ENCODE measurements at places on chromosomes 6 and 20. TPM values are rescaled to one million over a fixed set of nuclear protein-coding genes. Genes with fewer than 3 reads are reported as not detected.

PLCG1 gene
- polyA plus RNA-seq: 110 TPM

SUPT3H gene
- polyA plus RNA-seq: not detected

ABHD16B gene
- not detected for polyA plus RNA-seq

BMP2 gene
- polyA plus RNA-seq: 1.9 TPM

GRCh38 chr20:61683721-61684120 is 382.0 kb downstream of the TAF4 start:
- no peak for DNase-seq

GRCh38 chr6:49519660-49520059 is 19.9 kb downstream of the GLYATL3 start:
- DNase-seq: no peak

DNA sequence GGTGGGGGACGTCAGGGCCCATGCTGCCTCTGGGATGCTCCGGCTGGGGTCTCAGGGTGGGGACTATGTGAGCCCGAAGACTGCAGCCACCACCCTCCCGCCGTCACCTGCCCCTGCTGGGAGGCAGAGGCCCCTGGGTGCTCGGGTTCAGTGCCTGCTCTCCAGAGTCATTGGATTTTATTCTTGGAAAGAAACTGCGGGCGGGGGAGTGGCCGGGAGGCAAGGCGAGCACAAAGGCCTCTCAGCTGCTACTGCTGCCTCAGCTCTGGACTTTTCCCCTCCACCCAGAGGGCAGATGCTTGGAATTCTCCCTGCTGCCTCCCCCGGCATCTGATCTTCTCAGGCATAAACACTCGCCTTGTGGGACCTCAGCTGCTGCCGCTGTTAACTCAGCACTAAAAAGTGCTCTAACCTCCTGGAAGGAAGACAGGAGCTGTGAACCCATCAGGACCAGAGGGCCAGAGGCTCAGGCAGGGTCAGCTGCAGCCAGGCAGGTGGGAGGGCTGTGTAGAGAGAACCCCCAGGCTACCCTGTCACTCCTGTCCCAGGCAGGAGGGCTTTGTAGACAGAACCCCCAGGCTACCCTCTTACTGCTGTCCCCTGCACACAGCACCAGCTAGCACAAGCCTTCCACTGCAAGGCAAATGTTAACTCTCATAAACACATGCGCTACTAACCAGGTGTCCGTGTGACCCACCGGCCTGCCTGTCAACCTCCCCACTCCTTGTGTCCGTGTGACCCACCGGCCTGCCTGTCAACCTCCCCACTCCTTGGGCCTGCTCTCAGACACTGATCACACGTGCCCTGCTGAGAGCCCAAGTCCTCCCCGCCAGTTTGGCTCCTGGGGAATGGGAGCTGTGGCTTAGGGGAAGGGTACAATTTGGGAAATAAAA is 9.4 kb upstream of the FRMD1 start:
- DNase-seq: peak; percentile 53

- no peak for DNase-seq
Observed at GRCh38 chr6:79117752-79118151, 39.7 kb upstream of the PHIP start.

- DNase-seq: no peak
Observed at GRCh38 chr6:75084872-75085381, 120.9 kb downstream of the COL12A1 start.

Data from muscle of arm (tissue), 14 donors.